ENCODE measurements at places on chromosomes 4 and X. TPM values are rescaled to one million over a fixed set of nuclear protein-coding genes. Genes with fewer than 3 reads are reported as not detected.

Gene SH2D1A
- polyA plus RNA-seq = 0.18 TPM

Gene SPATA18
- 3.2 TPM for polyA plus RNA-seq

Gene MAGEC3
- polyA plus RNA-seq = not detected

Gene LGI2
- polyA plus RNA-seq = 0.27 TPM

Gene CDX4
- polyA plus RNA-seq = not detected

Gene EREG
- polyA plus RNA-seq = 5.9 TPM

Gene ENPEP
- 0.20 TPM for polyA plus RNA-seq

Gene PRDM8
- 1.2 TPM for polyA plus RNA-seq

Gene USP26
- polyA plus RNA-seq = not detected

Gene PPARGC1A
- 0.55 TPM for polyA plus RNA-seq

Gene MSANTD1
- polyA plus RNA-seq = 0.61 TPM

Measured in esophagus (tissue), 2 donors.